Kidney tubule cell (primary cell): ENCODE measurements at places on chromosomes 6 and 20.

DNA sequence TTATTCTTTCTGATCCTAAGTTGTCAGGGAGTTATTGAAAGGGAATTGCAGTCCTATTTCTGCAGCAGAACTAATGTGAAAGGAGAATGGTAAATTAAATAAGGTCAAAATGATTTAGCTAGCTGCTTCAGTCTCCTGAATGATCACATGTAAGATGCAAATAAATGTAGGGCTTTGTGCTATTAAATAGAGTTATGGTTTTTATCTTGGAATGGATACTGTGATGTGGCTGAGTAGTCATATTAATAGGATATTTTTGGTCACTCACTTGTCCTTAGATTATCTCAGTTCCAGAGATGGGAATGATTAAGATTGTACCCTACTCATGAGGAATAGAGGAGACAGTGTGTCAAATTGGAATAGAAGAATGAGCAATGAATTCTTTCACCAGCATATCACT, 129.6 kb downstream of the PLCB4 start:
- no peak for DNase-seq

GRCh38 chr6:122995921-122996793, at the start of gene CLVS2:
Gene CLVS2 (plus strand): TSS chr6:122996235. CDS start chr6:122997778, 1,543 bp downstream.
- peak; percentile 3 for DNase-seq

GRCh38 chr6:10478187-10479040, 42.7 kb upstream of the GCNT2 start:
- peak; percentile 61 for DNase-seq

- no peak for DNase-seq
Measured at GRCh38 chr6:15892369-15892768, 229.5 kb upstream of the DTNBP1 start.

DNA sequence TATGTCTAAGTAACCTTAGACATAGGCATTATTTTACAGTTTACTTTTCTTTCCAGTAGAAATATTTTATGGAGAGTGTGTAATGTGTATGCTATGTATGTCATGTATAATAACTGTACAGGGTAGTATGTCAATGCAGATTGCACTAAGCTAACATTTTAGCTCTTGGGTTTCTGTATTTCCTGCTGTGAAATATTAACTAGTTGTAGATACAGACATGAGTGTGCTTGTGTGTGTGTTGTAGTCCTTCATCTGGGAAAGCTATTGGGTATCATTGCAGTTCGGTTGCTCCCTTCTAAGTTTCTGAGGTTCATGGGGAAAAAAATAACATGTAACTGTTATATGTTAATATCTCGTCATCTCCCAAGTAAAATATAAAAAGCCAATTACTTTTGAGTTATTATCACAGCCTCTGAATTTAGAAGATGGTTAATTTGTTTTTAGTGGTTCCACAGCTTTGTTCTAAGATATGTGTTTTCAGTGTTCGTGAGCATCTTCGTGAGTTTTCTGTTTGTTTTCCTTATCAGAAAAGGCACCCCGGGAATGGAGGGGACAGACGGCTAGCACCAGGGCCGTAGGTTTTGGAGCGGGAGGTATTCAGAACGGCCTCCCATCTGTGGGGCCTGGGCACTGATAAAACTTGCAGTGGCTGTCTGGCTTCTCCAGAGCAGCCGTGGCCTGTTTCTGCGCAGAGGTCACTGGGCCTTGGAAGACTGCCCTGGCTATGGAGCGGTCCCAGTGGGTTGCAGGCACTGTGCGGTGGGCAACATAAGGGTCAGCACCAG, 215.0 kb downstream of the ARID1B start:
- DNase-seq, result peak; percentile 36

DNA sequence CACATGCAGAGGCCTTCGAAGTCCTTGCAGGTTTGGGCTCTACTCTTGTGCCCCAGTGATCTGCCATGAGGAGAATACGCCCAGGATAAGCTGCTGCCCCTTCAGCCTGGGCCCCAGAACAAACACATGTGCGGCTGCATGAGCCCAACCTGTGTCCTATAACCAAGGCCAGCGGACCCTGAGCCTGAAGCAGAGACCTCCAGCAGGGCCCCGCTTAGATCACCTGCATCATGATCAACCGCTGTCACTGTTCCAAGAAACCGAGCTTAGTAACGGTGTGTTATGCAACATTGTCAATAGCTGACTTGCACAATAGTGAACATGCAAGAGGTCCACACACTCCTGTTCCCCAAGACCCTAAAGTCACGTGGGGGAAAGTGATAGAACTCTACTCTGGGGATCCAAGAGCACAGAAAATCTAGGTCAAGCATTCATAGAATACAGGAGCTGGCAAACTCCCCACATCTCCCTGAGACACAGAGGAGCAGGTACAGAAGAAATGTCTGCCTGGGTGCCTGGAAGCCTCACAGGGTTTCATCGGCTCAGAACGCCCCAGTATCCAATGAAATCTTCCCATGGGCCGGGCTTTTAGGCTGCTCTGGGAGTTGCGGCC, 136.2 kb downstream of the BMP7 start:
- no peak for DNase-seq

DNA sequence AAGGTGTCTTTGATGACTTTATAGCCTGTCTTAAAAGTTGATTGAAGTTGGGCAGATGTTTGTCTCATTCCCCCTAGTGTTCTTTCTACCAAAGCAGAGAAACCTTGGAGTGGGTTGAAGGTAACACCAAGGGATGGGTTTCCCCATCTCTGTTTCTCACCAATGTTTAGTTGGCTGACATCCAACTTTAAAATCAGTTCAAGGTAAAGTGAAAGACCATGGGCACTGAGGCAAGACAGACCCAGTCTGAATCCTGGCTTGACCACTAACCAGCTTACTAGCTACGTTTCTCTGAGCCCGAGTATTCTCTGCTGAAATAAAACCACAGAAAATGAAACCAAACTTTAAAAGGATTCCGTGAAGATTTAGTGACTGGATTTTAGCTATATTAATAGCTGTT, 258.9 kb downstream of the KIF16B start:
- DNase-seq, result no peak

DNA sequence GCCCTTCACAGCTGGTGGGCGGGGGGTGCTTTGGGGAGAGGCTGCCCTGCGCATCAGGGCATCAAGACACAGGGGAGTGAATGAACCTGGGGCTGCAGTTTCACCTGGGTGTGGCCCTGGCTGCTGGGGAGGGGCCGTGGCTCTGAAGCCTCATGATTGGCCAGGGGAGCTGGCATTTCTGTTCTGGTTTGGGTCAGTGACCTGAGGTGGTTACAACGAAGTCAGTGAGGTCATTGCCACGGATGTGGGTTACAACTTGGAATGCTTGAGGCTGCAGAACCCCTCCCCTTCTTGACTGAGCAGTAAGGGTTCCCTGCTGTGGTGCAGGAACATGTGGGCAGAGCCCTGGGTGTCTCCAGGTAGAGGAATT, 3.0 kb downstream of the TCEA2 start:
- peak; percentile 95 for DNase-seq

GRCh38 chr6:134706806-134707205, 243.1 kb downstream of the ALDH8A1 start:
- DNase-seq, result no peak

DNA sequence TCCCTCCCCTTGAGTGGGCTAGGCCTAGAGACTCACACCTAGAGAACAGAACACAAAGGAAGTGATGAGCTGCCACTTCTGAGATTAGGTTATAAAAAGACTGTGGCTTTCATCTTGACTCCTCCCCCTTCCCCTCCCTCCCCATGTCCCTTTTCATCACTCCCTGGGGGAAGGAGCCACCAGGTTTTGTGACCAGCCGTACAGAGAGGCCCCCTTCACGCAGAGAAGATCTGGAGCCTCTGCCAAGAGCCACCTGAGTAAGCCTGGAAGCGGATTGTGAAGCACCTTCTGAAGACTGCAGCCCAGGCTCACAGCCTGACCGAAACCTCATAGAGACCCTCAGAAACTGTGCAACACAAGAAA, 118.4 kb upstream of the NXT1 start:
- no peak for DNase-seq

DNA sequence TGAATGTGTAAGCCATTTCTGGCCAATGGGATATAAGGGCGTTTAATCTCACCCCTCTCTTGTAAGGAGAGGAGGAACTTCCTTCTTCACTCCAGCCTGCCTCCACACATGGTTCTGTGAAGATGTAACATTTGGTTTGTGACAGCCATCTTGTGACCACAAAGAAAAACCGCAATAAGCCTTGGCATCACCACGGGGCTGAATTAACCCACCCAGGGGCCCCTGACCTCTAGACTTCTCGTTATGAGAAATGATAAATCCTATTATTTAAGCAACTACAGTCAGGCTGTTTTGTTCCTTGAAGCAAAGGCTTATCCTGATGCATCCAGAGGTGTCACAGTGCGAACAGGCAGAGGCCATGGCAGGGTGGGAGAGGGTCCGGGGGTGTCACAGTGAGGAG, 139.7 kb downstream of the CDC5L start:
- DNase-seq, result no peak

- DNase-seq, result peak; percentile 48
Measured at GRCh38 chr6:89792881-89793280, 26.7 kb downstream of the MDN1 start.

DNA sequence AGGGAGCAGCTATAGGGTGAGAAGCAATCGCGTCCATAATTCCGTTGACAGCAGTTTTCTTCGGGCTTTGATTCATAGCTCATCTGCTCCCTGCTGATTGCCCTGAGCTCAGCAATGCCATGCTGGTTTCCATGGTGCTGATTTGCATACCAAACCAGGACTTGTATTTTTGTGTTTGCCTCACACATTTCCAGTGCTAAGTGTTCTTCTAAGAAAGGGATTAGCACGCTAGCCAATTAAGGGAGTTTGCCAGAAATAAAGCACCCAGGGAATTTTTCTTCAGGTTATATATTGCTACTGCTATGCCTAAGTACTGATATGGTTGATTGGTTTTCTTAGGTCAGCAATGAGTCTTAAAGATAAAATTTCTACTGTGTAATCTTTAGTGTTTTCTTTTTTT, 177.6 kb downstream of the PLCB1 start:
- DNase-seq, result peak; percentile 56

GRCh38 chr20:63392465-63393365, 31.6 kb upstream of the CHRNA4 start:
- no peak for DNase-seq

- no peak for DNase-seq
Measured at GRCh38 chr6:35028781-35029769, 112.1 kb downstream of the TCP11 start.

- no peak for DNase-seq
Measured at GRCh38 chr20:44724423-44725091, 9.4 kb downstream of the CCN5 start.

GRCh38 chr20:36541227-36541767, at the start of gene MYL9:
Gene MYL9 (plus strand): TSS chr20:36541519. CDS start chr20:36544885, 3,366 bp downstream.
- peak; percentile 48 for DNase-seq

DNA sequence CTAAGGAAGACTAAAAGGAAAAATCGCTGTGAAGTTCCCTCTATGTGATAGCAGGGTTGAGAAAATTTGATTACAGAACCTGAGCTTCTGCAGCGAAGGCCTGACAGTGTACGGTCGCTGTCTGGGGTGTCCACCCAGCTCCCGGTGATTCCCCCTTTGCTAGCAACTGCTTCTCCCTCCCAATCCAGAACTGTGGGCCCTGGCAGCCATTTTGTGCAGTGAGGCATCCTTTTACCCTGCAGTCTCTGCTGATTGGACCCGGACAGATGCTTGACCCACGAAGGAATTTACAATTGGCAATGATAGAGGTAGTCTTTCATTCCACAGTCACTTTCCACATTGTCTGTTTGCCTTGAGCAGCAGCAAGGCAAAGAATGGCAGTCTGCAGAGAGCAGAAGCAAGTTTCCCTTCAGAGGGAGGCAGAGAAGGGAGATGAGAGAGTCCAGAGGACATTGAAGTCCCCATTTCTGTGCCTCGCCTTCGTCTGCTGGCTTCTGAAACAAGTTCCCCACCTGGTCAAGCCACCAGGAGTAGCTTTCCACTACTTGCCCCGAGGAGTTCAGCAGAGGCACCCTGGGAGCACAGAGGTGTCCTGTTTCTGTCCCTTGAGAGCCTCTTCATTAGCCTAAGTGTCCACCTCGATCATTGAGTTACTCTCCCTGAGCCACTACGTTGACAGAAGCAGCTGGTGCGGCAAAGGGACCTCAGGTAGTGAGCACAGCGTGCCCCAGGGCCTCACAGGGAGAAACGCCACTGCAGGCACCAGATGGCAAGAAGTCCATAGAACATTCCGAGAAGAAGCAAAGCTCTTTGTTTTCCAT, 370.3 kb downstream of the NRN1 start:
- DNase-seq, result no peak

GRCh38 chr6:110875548-110876169, 1.1 kb downstream of the AMD1 start:
- peak; percentile 54 for DNase-seq

DNA sequence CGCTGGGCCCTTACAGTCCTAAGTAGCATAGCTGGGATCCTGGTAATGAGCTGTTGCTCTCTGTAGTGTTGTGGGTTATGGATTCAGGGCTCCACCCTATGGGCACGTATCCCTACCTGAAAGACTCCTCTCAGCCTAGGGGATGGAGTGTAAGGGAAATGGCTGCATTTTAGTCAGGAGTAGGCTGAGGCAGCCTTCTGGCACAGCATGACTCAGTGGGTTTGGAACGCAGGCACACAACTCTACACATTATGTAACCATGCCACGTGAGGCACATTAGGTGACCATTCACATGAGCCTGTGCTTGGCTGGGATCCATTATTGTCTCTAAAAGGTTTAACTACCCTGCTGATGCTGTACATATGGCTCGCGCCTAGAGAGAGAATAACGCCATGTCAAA, 27.8 kb downstream of the HDDC2 start:
- peak; percentile 96 for DNase-seq

DNA sequence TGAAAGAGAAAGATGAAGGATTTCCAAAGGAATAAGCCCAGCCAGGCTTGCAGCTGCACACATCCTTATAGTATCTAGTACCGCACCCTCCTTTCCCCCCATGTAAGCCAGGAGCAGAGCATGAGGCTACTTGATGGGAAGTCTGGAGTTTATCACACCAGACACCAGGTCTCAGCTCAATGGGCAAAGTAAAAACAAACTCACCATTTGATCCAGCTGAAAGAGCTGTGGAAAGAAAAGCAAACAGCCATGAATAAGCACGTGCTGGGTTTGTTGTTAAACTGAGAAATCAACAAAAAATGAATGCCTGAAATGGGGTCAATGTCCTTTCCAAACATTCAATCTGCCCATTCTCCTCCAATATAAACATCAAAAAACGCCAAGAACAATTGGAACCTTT, 50.6 kb upstream of the MAP7 start:
- no peak for DNase-seq

DNA sequence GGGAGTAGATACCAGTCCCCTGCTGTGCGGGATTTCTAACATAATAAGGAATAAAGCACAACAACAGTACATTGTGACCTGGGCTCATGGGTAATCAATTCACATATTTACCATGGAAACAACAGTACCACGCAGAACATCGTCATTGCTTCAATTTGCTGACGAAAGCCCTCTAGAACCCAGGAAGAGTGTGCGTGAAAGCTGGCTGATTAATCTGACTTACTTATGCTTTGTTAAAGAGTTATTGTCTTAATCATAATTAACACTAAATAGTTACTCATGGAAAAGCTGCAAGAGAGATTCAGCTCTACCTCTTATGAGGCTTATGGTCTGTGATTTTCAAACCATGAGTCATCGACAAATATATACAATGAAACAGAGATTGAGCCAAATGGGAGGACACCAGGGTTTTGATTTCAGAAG, 644.3 kb upstream of the AGPAT4 start:
- no peak for DNase-seq
